ENCODE measurements at places on chromosomes 5 and 9.

DNA sequence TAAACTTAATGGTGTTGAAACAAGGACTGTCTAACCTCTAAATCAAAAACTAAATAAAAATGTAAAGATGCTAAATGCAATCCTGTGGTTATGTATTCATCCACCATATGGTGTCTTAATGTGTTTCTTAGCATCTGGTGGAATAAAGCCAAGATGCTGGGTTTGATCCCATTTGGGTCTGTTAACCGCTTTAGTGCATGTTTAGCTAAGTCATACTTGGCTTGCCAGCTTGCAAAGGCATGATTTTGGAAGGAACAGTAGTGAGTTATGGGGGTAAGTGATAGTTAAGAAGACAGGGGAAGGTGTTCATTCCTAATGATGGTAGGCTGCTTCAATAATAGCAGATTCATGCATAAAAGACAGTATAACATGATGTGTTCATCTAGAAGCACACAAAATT is 139.0 kb upstream of the SLC27A6 start:
- no peaks in the 10 kb centered on the region for H3K36me3 ChIP-seq
- no peak for DNase-seq
- H3K27me3 ChIP-seq: no peaks in the 10 kb centered on the region
- H3K4me3 ChIP-seq: no peak overlapping the region

GRCh38 chr5:167982-168660 is 23.2 kb upstream of the LRRC14B start:
- H3K27me3 ChIP-seq: no peaks in the 10 kb centered on the region
- no peaks in the 10 kb centered on the region for H3K36me3 ChIP-seq
- no peak overlapping the region for H3K4me3 ChIP-seq
- DNase-seq: no peak

- peak overlapping the region; percentile 78 for H3K4me3 ChIP-seq
- H3K36me3 ChIP-seq: peaks cover 16% of the 10 kb centered on the region
- peaks cover 74% of the 10 kb centered on the region for H3K4me1 ChIP-seq
- DNase-seq: peak; percentile 73
- peak overlapping the region; percentile 93 for H3K27ac ChIP-seq
- H3K27me3 ChIP-seq: no peaks in the 10 kb centered on the region
These were observed 180.9 kb downstream of the NR3C1 start for GRCh38 chr5:143222287-143223231.

GRCh38 chr5:82329393-82329792 is 51.2 kb upstream of the RPS23 start:
- no peaks in the 10 kb centered on the region for H3K4me1 ChIP-seq
- no peak overlapping the region for H3K4me3 ChIP-seq
- peaks cover 11% of the 10 kb centered on the region for H3K27me3 ChIP-seq

- no peak for DNase-seq
- no peaks in the 10 kb centered on the region for H3K36me3 ChIP-seq
- no peaks in the 10 kb centered on the region for H3K4me1 ChIP-seq
These were observed 78.7 kb upstream of the IRX4 start for GRCh38 chr5:1961304-1961946.

DNA sequence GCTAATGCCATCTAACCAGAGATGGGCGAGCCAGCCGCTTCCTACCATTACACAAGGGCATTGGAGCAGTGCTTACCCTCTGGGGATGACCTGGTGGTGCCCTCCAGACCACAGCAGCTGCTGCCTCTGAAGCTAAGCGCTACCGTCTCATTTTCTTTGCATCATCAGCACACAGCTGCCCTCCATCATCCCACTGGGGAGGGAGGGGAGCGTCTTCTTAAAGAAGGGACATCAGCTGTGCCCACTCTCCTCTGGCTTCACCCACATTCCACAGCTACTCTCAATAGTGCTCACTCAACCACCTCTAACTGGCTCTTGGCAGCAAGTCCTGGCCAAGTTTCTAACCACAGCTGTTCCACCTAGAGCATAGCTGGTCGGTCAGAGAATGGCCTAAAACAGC is 503.4 kb downstream of the NFIB start:
- H3K27ac ChIP-seq: no peak overlapping the region
- DNase-seq: no peak
- no peaks in the 10 kb centered on the region for H3K36me3 ChIP-seq
- no peak overlapping the region for H3K4me3 ChIP-seq

DNA sequence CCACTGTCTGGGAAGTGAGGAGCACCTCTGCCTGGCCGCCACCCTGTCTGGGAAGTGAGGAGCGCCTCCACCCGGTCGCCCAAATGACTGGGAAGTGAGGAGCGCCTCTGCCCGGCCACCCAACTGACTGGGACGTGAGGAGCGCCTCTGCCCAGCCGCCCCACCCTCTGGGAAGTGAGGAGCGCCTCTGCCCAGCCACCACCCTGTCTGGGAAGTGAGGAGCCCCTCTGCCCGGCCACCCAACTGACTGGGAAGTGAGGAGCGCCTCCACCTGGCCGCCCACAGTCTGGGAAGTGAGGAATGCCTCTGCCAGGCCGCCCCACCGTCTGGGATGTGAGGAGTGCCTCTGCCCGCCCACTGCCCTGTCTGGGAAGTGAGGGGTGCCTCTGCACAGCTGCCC is 32.9 kb downstream of the SAXO1 start:
- no peaks in the 10 kb centered on the region for H3K36me3 ChIP-seq
- no peak for DNase-seq
- H3K27ac ChIP-seq: no peak overlapping the region
- H3K4me1 ChIP-seq: no peaks in the 10 kb centered on the region
- no peak overlapping the region for H3K4me3 ChIP-seq

DNA sequence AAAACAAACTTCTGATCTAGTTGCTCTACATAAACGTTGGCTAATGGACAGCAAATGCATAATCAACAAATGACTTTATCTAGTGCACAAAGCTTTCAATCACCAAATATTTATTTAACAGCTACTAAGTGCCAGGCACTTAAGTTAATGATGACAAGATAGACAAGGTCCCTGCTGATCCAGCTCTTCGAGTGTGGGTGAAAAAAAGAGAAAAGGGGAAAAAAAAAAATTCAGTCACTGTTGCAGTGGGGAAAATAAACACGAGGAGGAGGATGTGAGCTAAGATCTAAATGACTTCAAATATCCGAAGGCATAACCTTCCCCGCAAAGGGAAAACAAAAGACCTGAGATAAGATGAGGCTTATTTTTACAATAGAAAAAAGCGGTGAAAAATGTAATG is 9.6 kb downstream of the PSIP1 start:
- no peaks in the 10 kb centered on the region for H3K27me3 ChIP-seq
- peak overlapping the region; percentile 1 for H3K4me3 ChIP-seq
- H3K36me3 ChIP-seq: peaks cover 49% of the 10 kb centered on the region
- H3K27ac ChIP-seq: peak overlapping the region; percentile 46
- DNase-seq: no peak

- no peaks in the 10 kb centered on the region for H3K36me3 ChIP-seq
- H3K4me1 ChIP-seq: no peaks in the 10 kb centered on the region
- H3K27me3 ChIP-seq: no peaks in the 10 kb centered on the region
- no peak overlapping the region for H3K27ac ChIP-seq
These were observed 91.9 kb upstream of the RASEF start for GRCh38 chr9:83154821-83155220.

DNA sequence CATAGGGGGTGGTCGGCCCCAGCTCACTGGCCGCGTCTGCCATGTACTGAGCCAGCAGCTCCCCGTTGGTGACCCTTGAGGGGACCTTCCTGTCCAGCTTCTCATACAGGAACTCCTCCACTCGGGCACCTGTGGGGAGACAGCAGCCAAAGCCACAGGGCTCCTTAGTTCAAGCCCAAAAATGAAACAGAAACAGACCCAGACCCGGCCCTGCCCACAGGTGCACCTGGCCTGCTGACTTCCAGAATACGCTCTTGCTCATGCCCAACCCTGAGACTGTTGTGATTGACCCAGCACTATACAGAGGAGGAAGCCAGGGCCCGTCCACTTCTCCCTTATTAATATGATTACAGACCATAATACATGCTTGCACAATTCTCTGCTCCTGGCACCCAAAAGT is 7.0 kb downstream of the SH3GLB2 start:
- H3K27ac ChIP-seq: no peak overlapping the region
- H3K4me3 ChIP-seq: no peak overlapping the region
- no peak for DNase-seq
- H3K36me3 ChIP-seq: peaks cover 10% of the 10 kb centered on the region
- no peaks in the 10 kb centered on the region for H3K27me3 ChIP-seq
- H3K4me1 ChIP-seq: peaks cover 17% of the 10 kb centered on the region

DNA sequence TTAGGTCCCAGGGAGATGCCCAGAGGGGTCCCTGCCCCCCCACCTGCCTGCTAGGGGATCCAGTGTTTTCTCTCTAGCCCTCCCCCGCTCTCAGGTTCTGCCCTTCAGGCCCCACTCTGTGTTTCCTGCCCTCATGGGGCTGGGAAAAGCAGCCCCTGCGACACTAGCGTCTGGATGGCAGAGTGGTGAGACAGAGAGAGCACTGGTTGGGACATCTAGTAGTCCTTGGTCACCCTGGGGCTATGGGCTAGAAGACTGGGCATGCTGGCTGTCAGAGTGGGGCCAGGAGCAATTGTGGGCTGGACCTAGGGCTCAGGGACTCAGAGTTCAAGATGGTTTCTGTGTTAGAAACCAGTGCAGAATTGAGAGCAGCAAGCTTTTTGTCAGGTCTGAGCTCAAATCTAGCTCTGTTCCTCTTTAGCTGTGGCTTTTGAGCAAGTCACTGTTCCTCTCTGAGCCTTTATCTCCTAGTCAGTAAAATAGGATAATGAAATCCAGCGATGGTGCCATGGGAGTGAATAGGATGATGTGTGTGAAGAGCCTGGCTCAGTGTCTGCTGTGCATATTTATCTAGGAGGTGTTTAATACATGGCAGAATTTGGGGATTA is 39.0 kb downstream of the RGS3 start:
- peaks cover 4% of the 10 kb centered on the region for H3K4me1 ChIP-seq
- no peaks in the 10 kb centered on the region for H3K27me3 ChIP-seq
- no peak for DNase-seq
- H3K27ac ChIP-seq: no peak overlapping the region
- H3K36me3 ChIP-seq: no peaks in the 10 kb centered on the region

DNA sequence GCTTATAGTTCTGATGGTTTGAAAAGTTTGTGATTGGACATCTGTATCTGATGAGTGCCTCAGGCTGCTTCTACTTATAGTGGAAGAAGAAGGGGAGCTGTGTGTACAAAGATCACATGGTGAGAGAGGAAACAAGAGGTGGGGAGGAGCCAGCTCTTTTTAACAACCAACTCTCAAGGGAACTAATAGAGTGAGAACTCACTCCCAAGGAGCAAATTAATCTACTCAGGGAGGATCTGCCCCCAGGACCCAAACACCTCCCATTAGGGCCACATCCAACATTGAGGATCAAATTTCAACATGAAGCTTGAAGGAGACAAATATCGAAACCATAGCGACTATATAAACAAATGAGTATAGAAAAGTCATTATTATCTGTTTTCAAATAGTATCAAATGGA is 64.7 kb upstream of the PRLR start:
- DNase-seq: no peak
- peaks cover under 1% of the 10 kb centered on the region for H3K27me3 ChIP-seq
- no peaks in the 10 kb centered on the region for H3K36me3 ChIP-seq
- H3K4me3 ChIP-seq: no peak overlapping the region
- H3K27ac ChIP-seq: no peak overlapping the region

DNA sequence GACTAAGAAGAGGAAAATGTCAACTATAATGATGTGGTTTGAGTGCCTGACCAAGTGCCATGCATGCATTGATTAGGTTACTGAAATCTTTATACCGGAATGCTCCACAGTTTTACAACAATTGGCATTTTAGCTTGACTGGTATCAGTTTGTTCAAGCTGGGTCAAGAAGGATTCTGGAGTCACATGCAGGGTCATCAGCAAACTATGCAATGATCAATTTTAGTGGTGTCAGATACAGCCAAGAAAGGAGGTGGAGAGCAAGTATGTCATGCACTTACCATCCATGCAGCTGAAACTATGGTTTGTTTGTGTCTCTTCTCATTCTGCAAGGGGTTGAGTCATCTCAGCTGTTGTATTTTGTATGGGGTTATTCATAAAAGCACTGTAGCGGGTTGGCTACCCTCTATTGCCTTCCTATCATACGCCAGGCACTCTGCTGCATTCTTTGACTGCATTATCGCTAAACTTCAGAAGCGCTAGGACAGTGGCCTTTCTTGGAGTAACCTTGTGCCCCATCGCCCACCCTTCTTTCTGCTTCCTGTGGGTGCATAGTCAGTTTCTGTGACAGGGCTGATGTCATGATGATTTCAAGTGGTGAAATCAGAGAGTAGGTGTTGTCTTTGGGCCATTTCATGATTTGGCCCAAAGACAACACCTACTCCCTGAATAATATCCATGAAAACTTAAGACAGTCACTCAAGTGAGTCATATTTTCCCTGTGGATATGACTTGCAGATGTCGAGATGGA is 145.4 kb downstream of the MTX3 start:
- peak; percentile 68 for DNase-seq
- no peaks in the 10 kb centered on the region for H3K36me3 ChIP-seq
- peaks cover 12% of the 10 kb centered on the region for H3K4me1 ChIP-seq
- peak overlapping the region; percentile 22 for H3K4me3 ChIP-seq

DNA sequence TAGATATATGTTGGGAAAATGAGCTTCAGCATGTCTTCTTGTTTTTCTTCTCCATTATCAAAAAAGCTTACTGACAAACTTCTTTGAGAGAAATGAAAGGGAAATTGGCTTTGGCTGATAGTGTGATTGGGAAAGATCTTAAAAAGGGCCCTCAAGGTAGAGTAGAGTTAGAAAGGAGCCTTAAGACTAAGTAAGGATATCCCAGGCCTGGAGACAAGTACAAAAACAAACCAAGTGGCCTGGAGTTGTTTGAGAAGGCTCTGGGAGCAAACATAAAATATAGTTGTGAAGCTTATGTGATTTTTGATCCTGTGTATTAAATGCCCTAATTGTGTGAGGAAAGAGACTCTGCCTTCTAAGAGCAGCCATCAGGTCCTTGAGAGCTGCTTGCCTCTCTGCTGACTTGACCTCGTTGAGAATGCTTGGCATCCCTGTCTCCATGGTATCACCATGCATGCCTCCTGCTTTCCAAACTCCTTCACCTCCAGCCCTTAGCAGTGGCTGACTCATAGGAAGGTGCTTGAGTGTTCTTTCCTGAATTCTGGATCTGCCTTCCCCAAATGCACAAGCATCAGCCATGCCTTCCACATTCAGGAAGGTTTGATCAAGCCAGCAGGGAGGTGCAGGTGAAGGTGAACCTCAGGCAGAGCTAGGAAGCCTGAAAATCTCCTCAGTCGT is 78.9 kb downstream of the SMARCA2 start:
- H3K4me1 ChIP-seq: peaks cover 4% of the 10 kb centered on the region
- peaks cover 62% of the 10 kb centered on the region for H3K36me3 ChIP-seq
- H3K4me3 ChIP-seq: no peak overlapping the region
- H3K27ac ChIP-seq: no peak overlapping the region
- no peaks in the 10 kb centered on the region for H3K27me3 ChIP-seq

DNA sequence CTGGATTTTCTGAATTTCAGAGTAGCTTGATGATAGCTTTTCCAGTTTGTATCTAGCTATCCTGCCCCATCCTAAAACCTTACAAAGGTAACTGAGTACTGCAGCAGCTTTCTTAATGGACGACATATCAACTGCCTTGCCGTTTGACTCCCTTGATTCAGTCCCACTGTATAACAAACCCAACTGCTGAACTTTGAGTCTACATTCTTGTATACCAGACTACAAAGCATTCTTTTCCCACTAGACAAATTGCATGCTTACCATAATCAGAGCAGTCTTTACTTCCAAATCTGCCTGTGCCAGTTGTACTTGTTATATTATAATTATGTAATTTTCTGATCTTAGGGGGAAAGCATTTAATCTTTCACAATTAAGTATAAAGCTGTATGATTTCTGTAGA is 47.3 kb downstream of the ANKRD31 start:
- H3K27ac ChIP-seq: no peak overlapping the region
- no peak overlapping the region for H3K4me3 ChIP-seq
- DNase-seq: no peak
- H3K4me1 ChIP-seq: peaks cover 3% of the 10 kb centered on the region
- H3K36me3 ChIP-seq: no peaks in the 10 kb centered on the region

GRCh38 chr5:164059471-164059870 is 554.1 kb downstream of the MAT2B start:
- H3K4me1 ChIP-seq: no peaks in the 10 kb centered on the region
- no peak overlapping the region for H3K4me3 ChIP-seq
- DNase-seq: no peak
- no peaks in the 10 kb centered on the region for H3K36me3 ChIP-seq
